ENCODE measurements at places on chromosomes 3 and 15. TPM values are rescaled to one million over a fixed set of nuclear protein-coding genes. Genes with fewer than 3 reads are reported as not detected.

DCLK3 gene
- total RNA-seq: not detected

DNA sequence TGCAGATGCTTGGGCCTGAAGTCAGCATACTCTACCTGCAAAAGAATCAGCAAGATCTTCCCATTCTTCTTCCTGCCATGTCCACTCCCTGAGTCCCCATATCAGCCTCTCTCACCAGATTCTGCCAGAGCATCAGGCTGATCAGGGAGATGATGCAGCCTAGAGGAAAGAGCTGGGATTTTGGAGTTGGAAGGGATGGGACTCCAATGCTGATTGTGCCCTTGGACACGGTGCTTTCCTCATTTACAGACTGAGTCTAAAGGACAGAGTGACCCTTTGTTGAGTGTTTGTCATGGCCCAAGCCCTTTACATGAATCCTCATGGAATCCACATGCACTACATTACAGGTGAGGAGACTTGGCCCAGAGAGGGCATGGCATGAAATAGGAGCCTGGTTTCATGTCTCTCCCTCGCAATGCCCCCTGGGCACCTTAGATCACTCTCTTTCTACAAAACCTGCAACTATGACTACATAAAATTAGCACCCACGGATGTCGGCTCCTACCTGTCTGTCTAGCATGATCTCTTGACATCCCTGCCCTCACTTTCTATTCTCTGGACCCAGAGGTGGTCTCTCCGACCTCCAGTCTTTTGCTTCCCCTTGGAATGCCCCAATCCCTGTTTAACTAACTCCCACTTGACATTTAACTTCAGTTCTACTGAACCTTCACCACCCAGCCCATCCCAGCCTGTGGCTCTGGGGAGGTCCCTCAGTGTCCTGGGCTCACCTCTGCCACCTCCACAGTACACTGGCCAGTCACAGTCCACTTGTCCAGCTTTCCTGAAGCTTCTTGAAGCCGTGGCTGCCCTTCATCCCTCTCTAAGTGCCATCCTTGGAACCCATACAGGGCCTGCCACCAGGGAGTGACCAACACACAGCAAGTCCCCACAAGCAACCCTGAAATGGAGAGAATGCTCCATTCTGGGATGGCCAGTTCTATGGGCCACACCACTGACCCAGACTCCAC, 173.5 kb downstream of the ABHD5 start:
- no peaks in the 10 kb centered on the region for H3K27me3 ChIP-seq
- H3K4me1 ChIP-seq: no peaks in the 10 kb centered on the region
- no peak for DNase-seq
- no peaks in the 10 kb centered on the region for H3K36me3 ChIP-seq
- H3K27ac ChIP-seq: no peak overlapping the region
- no peak overlapping the region for H3K4me3 ChIP-seq

ITPR1 gene
- 16.2 TPM for total RNA-seq

GRCh38 chr15:50353251-50353974, 1.6 kb downstream of the GABPB1 start:
- no peaks in the 10 kb centered on the region for H3K27me3 ChIP-seq
- H3K27ac ChIP-seq: peak overlapping the region; percentile 99
- no peak for DNase-seq
- H3K4me3 ChIP-seq: peak overlapping the region; percentile 92
- H3K4me1 ChIP-seq: no peaks in the 10 kb centered on the region

GRCh38 chr3:193207290-193208273, 33.4 kb upstream of the PLAAT1 start:
- H3K4me3 ChIP-seq: no peak overlapping the region
- H3K27ac ChIP-seq: no peak overlapping the region
- no peaks in the 10 kb centered on the region for H3K4me1 ChIP-seq
- DNase-seq: no peak
- H3K27me3 ChIP-seq: no peaks in the 10 kb centered on the region
- H3K36me3 ChIP-seq: no peaks in the 10 kb centered on the region

DNA sequence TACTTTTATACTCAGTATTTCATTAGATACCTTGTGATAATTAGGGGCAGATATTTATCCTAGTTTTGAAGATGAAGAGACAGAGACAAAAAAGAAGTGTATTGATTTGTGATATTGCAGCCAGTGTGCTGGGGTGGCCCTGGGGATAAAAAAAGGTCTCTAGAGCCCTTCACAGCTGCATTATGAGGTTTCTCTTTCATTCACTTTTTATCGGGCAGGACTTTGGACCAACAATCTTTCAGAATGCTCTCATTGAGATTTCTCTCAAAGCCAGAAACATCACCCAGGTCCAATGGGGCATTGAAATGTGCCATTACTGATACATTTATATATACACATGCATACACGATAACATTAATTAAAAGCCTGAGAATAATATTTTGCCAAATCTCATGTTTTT, 20.5 kb upstream of the SELENOT start:
- H3K27me3 ChIP-seq: no peaks in the 10 kb centered on the region
- no peak overlapping the region for H3K4me3 ChIP-seq
- DNase-seq: no peak
- no peaks in the 10 kb centered on the region for H3K4me1 ChIP-seq

DNA sequence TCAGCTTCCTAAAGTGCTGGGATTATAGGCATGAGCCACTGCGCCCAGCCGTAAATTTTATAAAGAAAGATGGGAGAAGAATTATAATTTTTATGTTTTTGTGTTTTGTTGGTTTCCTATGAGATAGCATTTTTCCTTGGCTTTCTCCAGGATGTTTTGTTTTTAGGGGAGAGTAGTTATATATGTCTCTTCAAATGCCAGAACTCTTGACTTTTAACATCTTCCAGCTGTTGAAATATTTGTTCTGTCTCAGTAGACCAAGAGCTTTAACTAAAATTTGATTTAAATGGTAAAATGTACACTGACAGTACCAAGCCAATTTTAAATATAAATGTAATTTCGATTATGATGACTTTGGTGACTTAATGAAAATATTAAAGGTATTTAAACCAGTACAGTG, 96.8 kb downstream of the DHX36 start:
- H3K36me3 ChIP-seq: no peaks in the 10 kb centered on the region
- H3K27me3 ChIP-seq: no peaks in the 10 kb centered on the region
- no peak overlapping the region for H3K4me3 ChIP-seq

DNA sequence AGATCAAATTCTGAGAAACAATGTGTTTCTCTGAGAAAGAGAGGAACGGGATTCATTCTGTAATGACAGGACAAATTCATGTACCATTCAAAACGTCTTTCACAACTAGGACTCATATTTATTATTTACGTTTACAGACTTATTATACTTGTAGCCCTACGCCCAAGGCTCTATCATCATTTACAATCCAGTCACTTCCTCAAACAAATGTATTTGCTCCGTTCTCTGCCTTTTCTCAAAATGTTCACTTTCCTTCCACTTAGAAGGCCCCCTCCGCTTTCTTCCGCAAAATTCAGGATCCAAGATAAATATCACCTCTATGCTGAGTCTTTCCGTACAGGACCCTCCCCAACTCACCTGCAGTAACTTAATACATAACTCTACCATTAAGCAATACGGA, 745 bp downstream of the RSL24D1 start:
- H3K27me3 ChIP-seq: no peaks in the 10 kb centered on the region
- H3K4me3 ChIP-seq: peak overlapping the region; percentile 66
- H3K36me3 ChIP-seq: peaks cover 16% of the 10 kb centered on the region
- DNase-seq: no peak

- H3K27me3 ChIP-seq: no peaks in the 10 kb centered on the region
- no peak overlapping the region for H3K4me3 ChIP-seq
- no peaks in the 10 kb centered on the region for H3K36me3 ChIP-seq
- H3K27ac ChIP-seq: no peak overlapping the region
- H3K4me1 ChIP-seq: no peaks in the 10 kb centered on the region
Observed at GRCh38 chr15:45021348-45021747, 1.6 kb upstream of the SORD start.

DNA sequence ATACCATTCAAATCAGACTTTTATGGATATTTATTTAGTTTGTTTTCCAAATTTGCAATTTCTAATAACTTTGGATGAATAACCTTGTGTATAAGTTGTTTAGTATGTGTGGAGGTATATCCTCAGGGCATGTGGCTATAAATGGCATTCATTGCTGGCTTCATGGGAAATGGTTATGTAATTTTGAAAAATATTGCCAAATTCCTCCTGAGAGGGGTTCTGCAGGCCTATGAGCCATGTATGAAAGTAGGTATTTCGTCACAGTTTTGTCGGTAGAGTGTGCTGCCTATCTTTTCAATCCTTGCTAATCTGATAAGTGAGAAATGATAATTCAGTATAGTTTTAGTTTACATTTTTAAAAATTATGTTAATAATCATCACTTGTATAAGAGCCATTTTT, 256.4 kb upstream of the ZNF385D start:
- DNase-seq: no peak
- H3K4me1 ChIP-seq: no peaks in the 10 kb centered on the region
- no peaks in the 10 kb centered on the region for H3K27me3 ChIP-seq

TERC gene
- total RNA-seq: not detected

GRCh38 chr3:147129665-147130064, 276.7 kb downstream of the ZIC4 start:
- no peak for DNase-seq
- no peak overlapping the region for H3K27ac ChIP-seq
- no peaks in the 10 kb centered on the region for H3K4me1 ChIP-seq
- H3K36me3 ChIP-seq: no peaks in the 10 kb centered on the region
- no peaks in the 10 kb centered on the region for H3K27me3 ChIP-seq

COL7A1 gene
- 1.2 TPM for total RNA-seq

All from right lobe of liver (tissue), 6 donors.